Activated CD8-positive, alpha-beta memory T cell treated with anti-CD3 and anti-CD28 coated beads for 1 hour (primary cell): ENCODE measurements at places on chromosomes 3 and 15.

DNA sequence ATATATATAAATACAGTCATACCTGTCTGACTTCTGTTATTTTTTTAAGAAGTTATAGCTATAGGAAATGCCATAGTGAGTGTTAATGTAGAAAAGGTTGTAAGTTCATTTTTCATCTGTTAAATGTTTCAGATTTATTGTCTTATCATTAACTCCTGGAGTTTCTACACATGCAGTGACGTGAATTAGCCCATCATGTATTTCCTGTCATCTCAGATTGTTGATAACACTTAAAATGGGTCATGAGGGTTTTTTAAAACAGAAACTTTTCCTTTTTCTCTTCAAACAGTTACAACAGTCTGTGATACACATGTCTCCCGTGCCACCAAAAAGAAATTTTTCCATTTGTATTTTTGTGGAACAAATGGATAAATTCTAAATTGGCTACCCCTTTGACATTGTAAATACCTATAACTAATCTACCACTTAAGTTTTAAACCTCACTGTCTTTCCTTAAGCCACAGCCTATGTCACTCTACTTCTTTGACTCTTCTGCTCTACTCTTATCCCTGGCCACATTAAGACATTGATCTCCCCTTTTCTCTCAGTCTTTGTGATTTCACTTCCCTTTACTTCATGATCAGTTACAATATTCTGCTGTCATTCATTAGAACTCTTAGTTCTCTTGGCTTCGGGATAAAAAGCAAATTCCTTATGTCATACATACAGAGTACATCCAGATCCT lies 89.1 kb downstream of the NEO1 start:
- no peak for DNase-seq

DNA sequence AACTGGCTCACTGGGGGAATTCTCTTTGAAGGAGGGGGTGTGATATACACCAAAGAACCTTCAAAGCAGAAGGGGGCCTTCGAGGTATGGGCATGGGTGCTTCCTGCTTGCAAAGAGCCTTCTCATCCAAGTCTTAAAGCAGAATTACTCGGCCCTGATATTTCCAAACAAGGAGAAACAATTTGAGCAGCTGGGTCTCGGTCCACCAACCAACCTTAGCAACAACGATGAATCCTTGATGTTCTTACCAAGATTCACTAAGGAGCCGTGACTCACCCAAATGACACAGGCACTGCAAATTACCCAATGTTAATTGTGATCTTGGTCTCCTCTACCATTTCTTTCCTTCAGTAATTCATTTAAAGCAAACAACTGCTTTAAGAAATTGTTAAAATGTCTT lies 7.7 kb downstream of the HOMER2 start:
- DNase-seq, result no peak

DNA sequence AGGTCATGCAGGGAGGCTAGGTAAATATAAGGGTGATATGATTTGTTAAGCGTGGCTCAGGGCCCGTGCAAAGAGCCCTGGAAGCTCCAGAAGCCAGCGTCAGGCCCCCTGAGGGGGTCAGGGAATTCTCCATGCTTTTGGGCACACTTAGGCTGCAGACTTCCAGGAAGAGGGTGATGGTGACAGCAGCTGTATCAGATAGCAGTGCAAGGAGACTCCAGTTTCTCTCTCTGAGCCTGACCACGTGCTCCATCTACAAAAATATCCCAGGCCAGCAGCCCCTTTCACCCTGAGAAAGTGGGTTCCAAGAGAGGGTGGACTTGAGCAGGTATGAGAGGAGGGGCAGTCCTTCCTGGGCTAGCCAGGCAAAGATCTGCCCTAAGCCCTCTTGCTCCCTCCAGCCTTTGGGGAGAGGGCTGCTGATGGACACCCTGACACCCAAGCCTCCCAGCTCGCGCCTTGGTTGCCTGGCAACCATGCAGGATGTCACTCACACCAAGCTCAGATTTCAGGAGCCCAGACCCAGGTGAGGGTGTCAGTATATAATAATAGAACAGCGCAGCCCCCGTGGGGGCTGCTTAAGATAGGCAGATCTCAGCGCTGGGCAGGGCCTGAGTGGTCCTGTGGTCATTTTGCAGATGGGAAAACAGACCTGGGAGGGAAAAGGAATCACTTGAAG lies 35.8 kb downstream of the ATP2B2 start:
- DNase-seq, result no peak

- no peak for DNase-seq
Observed at GRCh38 chr3:2826453-2826852, 283.7 kb downstream of the IL5RA start.

DNA sequence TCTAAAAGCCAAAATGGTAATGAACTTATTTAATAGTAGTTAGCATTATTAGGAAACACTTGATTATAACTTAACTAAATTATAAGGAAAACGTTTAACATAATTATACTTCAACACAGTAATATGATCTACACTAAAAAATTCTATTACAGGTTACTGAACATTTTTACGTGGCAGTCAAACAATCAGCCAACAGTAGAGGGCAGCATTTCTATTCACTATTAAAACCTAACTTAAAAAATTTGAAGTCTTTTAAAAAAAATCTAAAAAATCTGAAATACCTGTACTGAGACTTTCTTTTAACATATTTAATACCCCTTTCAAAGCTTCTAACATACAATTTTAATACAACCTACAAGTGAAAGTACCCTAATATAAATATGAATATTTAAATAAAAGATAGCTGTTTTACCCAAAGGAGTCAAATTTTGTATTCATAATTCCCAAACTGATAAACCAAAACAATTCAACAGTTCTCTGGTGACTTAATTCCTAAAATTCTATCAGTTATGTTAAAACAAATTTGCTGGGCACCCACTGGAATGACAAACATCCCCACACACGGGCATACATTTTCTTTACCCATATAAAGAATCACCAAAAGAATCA lies 41.5 kb downstream of the DLG1 start:
- no peak for DNase-seq

DNA sequence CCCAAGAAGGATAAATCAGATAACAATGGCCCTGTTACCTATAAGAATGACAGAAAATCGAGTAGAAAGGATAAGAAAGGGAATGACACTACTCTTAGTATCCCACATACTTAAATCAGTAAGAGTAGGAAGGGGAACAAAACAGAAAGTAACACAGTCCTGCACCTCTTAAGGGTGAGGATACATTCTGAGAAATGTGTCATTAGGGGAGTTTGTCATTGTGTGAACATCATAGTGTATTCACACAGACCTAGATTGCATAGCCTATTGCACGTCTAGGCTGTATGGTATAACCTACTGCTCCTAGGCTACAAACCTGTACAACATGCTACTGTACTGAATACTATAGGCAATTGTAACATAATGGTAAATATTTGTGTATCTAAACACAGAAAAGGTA lies 142.6 kb downstream of the PLCH1 start:
- no peak for DNase-seq

- no peak for DNase-seq
Observed at GRCh38 chr3:46710229-46710628, 7.4 kb downstream of the PRSS50 start.
